Fibroblast of the aortic adventitia (primary cell): ENCODE measurements at places on chromosomes 4 and X.

DNA sequence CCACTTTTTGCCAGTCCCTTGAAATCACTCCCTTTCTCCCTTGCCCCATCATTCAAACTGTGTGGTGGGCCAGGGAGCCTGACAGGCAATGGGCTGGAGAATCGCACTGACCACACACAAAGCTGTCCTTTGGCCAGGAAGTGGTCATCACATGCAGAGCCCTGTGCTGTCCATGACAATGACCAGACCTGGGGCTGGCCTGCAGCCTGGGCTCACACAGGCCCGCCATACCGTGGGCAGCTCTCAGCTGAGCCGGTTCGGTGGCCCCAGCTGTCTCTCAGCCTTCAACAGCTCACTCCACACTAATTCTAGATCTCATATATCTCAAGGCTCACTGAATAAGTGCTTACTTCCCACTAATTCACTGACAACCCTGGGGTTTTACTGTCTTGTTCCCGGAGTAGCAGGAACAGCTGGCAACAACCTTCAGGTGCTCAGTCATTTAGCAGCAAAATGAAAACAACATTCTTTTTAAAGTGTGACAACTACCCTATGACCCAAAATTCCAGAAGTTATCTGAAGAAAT lies 48.0 kb downstream of the USP46 start:
- no peak for DNase-seq

GRCh38 chr4:130031858-130032257 lies 935.9 kb downstream of the C4orf33 start:
- DNase-seq: no peak

- peak; percentile 24 for DNase-seq
Measured at GRCh38 chrX:119817130-119817690, 25.8 kb upstream of the RPL39 start.

DNA sequence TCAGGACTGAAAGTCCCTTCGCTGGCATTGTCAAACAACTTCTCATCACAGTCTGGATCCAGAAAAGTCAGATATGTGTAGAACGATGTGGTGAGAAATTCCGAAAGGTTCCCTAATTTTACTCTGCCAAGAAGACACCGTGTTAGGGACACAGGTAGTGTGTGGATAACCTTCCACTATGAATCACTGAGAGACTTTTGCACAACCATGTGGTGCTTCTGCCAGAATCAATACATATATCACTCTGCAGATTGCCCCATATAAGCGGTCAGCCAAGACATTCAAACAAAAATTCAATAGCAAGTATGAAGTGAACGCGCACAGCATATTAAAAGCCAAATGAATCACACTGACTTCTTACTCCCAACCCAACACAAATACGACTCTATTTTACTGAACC lies 63.8 kb downstream of the PHKA2 start:
- DNase-seq: no peak

DNA sequence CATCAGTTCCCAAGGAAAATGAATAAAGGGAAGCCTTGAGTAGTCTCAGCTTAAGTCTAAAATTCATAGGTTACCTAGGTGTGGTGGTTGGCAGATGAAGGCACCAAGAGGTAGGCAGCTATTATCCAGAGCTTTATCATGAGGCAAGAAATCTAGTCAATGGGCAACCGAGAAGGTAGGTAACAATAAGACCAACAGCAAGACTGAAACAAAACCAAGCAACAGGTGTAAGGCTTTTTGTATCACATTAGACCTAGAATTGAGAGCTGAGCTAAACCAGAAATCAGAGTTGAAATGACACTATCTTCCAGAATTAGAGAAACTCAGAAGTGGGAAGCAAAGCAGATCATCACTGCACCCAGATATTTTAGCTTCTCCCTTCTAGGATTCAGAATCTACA lies 117.1 kb downstream of the CAMK2D start:
- no peak for DNase-seq

GRCh38 chr4:30245140-30245539 lies 475.0 kb upstream of the PCDH7 start:
- DNase-seq: no peak

DNA sequence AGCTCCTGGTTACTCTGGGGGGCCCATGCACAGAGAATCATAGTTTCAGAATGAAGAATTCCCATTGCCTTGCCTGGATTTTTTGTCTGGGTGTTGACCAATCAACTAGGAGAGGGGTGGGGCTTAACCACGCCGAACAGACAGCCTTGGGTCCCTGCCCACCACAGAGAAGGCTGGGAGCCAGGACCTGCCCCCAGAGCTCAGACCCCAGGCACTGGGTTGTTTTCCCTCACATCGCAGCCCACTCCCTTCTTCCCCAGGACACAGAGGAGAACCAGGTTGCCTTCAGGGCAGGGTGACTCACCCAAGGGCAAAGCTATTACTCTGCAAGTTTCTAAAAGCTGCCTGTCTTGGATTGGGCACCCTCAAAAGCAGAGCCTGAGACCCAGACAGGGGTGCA lies 23.3 kb upstream of the CRMP1 start:
- no peak for DNase-seq

DNA sequence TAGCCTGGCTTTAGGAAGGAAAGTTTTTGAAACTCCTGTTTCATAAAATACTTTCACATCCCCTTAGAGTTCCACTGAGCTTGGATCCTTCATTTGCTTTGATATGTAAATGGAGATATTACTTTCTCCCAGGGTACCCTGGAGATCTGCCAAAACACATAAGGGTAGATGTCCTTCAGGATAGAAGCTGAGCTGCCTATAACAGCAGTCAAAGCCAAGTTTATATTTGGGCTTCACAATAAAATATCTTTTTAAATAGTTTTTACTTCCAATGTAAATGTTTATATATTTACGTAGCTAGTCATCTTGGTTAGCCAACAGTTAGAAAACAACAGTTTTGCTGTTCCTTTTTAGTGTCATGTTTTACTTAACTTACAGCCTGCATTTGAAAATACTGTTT lies 742.3 kb upstream of the POU3F4 start:
- DNase-seq: no peak

DNA sequence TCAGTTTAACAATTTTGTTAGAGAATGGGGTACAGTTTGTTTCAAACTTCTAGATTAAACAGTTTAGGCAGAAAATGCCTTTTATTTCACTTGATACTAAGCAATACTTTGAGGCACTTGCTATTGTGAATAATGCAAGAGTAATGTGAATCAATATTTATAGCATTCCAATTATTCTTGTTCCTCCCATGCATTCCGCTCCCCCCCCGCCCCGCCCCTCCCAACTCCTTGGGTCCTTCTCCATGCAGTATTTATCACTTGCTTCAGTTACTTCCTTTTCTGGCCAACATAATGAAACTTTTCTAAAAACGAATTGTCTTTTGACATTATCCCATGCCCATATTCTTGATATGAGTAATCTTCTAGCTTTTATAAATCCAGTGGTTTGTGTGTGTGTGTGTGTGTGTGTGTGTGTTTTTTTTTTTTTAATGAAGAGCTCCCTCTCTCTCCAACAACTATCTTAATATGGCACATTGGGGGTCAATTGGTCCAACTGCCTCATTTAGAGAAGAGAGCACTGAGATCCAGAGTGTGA lies 1.6 kb downstream of the BANK1 start:
- no peak for DNase-seq

- DNase-seq: peak; percentile 35
Measured at GRCh38 chrX:153933748-153934147, 1.1 kb downstream of the NAA10 start.
